Renal pelvis (tissue), 12 donors: ENCODE measurements at places on chromosomes 5 and 9. TPM values are rescaled to one million over a fixed set of nuclear protein-coding genes. Genes with fewer than 3 reads are reported as not detected.

PDCD1LG2 gene
- 0.07 TPM for polyA plus RNA-seq

SLC46A2 gene
- 0.16 TPM for polyA plus RNA-seq

SERF1B gene
- polyA plus RNA-seq: 91.3 TPM

GFI1B gene
- polyA plus RNA-seq: 0.71 TPM

ZNF484 gene
- polyA plus RNA-seq: 8.6 TPM

DNA sequence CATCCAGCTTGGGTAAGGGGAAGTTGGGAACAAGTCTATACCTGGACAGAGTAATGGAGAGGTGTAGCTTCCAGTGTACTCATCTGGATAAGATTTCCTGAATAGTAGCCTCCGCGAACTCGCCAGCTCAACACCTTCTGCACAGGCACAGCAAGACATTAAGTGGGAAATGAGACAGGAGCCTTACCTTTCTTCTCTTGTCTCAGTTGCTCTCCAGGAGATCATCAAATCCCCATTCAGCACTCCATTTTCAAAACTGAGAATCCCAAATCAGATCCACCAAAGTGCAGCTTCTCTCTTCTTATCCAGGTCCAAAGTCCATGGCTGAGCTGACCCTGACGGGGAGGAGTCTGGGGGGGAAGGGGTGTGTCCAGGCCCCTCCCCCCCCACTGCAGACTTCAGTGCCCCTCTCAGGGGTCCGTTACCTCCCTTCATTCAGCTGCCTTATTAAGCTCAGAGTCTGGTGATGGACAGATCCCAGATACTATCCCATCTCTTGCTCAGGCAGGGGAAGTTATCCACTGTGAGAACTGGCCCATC is 5.9 kb upstream of the MGAT1 start:
- DNase-seq: no peak

DNA sequence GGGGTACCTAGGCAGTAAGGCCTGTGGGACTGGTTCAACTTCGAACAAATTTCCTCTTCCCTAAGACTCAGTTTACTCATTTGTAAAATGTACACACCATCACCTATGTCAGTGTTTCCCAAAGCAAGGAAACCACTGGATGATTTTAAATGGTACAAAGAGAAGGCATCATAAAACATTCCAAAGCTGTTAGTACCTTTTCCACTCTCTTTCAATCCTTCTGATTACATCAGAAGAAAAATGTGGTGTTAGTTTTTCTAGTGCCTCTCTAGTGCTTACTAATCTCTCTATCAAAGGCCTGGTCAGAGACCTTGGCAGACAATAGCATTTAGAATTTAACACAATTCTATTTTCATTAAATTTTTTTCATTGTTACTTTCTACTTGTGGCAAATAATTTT is 18.1 kb downstream of the NR6A1 start:
- DNase-seq: no peak

DNA sequence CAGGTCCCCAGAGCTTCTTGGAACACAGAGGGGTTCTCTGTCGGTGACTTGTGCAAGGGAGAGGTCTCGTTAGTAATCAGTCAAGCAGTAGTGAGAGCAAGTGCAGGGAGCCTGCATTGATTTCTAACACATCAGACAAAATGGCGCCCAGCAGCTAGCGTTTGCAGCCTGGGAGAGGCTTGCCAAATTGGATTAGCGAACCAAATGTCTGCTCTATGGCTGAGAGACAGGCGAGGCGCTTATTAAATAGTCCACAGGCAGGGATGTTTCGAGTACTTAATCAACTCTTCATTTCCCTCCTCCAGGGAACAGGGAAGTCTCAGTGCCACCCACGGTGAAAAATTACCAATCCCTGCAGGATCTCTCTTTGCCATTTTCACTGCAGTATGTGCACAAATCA is 131.4 kb upstream of the SHB start:
- no peak for DNase-seq

DNA sequence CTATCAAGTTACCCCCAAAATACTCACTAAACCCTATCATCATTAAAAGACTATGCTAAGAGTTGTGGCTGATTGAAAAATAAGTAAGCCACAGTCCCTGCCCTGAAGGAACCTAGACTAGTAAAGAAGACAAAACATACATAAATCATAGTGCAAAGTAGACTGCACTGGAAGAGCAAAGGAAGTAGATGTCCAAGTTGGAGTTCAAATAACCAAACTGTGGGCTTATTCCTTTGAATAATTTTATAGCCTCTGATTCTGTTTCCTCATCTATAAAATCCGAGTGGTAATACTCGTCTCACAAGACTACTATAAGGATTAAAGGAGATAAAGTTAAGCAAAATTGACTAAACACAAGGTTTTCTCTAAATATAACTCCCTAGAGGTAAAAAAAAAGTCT is 140.4 kb downstream of the TLE1 start:
- DNase-seq: no peak

DNA sequence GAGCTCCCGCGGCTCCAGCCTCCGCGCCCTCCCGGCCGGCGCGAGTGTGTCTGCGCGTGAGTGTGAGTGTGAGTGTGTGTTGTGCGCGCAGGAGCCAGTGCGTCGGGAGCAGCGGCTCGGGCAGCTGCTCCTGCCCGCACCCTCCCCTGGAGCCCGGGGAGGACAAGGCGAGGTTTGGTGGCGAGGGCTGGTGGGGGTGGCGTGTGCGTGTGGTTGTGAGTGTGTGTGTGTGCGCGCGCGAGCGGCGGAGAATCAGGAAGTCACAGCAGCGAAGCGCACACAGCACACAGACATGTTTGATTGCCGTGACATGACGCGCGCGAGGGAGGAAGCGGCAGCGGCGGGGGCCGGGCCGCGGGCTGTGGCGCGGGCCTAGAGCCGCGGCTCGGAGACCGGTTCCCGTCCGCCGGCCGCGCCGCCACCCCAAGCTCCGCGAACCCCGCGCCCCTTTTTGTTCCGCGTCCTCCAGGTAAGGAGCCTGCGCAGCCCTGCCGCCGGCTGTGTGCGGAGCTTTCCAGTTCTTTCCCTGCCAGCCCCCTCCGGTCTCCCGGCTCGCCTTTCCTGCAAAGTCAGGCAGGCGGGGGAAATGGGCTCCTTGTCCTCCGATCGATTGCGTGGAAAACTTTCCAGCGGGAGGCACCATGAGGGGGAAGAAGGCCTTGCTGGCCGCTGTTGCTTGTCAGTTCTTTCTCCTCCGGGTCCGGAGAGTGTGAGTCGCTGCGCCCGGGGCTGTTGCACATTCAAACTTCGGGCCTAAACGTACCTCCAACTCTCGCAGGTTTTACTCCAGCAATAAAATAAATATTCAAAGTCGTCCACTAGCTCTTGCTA is 2.4 kb downstream of the SMARCA2 start:
- peak; percentile 71 for DNase-seq

DNA sequence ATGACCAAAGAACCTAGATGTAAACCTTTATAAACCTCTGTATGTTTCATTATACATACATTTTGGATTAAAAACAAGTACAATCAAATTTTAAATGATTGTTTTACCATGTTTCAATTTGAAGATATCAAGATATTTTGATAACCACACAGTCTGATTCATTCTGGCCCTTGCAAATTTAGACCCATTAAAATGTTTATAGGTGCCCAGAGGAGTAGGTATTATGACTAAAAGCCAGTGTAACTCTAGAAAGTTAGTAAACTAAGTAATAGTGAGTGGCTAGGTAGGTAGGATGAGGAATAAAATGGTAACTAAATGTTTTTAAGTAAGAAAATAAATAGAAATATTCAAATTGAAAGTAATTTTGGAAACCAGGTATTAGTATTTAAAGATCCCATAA is 165.5 kb downstream of the PBX3 start:
- DNase-seq: no peak

- DNase-seq: no peak
These were observed 45.4 kb downstream of the ZNF618 start for GRCh38 chr9:113921396-113921925.

DNA sequence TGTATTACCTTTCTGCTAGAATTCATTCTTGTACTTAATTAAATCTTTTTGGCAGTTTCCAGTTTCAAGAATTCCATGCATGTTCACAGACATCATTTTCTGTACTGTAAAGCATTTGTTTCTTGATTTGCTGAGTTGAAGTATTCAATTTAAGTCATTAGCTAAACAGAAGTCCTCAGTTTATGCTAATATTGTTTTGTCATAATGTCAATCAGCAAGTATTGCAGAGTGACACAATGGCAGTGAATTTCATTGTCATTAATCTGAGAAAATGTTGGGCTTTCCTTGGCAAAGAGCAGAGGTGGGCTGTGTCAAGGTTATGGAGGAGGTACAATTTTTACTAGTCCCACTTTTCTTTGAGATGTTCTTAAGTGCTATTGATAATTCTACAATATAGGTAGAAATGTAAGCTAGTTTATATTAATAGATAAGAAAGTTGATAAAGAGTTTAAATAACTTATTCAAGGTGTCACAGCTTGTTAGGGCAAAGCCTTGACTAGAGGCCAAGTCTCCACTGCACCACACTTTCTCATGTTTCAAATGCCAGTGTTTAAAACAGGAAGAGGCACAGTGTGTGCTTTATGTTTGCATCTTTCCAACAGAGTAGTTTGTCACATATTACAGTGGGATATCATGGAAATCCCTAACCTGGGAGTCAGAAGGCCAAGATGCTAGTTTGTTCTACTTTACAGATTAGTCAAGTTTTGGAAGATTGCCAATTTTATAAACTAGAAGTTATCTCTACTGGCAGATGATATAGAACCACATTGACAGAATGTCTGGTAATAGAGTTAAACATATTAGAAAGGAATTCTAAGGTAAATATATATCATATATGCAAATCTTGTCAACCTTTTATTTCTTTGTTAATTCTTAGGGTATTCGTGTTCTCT is 56.3 kb downstream of the SLF1 start:
- DNase-seq: no peak

- DNase-seq: no peak
These were observed 37.9 kb downstream of the GAS1 start for GRCh38 chr9:86909388-86909787.

- no peak for DNase-seq
These were observed 26.5 kb upstream of the CDKN2B start for GRCh38 chr9:22035591-22036011.

DNA sequence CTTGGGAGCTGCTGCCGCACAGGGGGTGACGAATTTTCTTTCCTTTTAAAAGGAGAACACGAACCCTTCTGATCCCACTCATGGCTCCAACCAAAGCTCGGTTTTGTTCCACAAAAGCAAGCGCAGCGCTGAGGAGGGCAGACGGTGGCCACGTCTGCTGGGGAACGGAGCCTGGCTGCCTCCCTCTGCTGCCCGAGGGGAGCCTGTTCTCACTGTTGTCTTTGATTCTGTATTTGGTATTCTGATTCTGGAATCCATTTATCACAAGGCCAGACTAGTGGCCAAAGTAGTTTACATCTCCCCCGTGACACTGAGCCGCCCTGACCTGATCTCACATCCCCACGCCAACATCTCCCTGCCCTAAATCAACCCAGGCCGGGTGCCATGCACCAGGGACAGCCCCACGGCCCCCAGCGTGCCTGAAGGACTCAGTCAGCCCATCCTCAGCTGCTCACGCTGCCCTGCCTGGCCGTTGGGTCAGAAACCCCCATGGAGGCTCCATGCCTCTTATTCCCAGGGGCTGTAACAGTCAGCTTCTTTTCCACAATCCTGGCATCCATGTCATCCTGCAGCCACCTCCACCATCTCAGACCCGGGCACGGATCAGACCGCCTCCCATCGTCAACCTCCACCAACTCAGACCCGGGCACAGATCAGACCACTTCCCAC is 6.7 kb upstream of the NSMF start:
- no peak for DNase-seq

- DNase-seq: no peak
These were observed 41.8 kb downstream of the ENC1 start for GRCh38 chr5:74598731-74599130.

GRCh38 chr5:138033386-138033808 is 518 bp upstream of the FAM13B start:
- DNase-seq: no peak

DNA sequence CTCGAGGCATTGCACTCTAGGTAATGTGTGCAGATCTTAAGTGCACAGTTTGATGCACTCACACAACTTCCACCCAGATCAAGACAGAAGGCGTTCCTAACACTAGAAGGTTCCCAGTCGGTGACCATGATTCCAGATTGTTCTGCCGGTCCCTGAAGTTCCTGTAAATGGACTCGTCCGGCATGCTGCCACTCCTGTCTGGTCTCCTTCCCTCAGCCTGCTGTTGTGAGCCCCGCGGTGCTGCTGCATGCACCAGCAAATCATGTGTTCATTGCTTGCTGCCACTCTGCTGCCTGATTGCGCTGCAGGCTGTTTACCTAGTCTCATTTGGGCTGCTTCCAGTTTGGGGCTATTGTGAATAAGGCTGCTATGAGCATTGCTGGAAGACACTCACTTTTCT is 11.5 kb downstream of the STKLD1 start:
- no peak for DNase-seq

- DNase-seq: no peak
These were observed 19.8 kb downstream of the SLC6A18 start for GRCh38 chr5:1244976-1245375.
